ENCODE measurements at places on chromosomes 3 and 15.

DNA sequence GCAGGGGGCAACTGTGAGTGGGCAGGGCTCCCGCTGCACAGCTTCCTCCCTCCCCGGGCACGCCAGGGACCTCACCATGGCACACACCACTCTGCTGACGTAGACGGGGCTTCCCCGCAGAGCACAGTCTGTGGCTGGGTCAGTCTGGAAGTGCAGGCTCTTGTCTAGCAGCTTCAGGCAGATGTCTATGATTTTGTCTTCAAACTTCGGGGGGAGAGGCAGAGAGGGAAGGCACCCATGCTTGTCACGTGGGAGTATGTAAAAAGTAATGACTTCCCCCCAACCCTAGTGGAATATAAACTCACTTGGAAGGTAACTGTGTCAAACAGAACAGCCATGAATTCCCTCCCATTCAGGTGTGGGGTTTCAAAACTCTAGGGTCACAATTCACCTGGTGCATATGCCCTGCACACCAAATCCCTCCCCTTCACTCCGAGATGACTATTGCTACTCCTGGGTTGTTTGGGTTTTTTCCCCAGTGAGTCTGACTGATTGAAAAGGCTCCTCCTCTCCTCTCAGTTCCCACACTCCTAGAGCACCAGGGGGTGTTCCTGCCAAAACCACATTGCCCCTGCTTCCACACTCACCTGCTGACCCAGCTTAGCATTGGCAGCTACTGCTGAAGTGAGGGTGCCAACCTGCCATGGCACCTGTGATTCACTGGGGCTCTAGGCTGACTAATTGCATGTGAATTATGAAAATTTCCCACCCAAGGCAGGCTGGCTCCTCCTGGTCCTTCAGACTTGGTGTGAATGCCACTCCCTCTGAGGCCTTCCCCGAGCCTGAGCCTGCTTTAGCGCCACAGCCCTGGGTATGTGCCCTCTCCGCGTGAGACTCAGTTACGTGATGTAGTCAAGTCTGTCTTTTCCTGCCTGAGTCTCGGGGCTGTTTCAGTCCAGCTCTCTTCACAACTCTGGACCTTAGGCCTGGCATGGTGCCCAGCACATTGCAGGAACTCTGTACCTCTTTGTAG lies 13.0 kb downstream of the TGM5 start:
- H3K27ac ChIP-seq: peak overlapping the region; percentile 73
- no peaks in the 10 kb centered on the region for H3K27me3 ChIP-seq
- no peaks in the 10 kb centered on the region for H3K36me3 ChIP-seq
- peaks cover 31% of the 10 kb centered on the region for H3K4me1 ChIP-seq
- peak; percentile 32 for DNase-seq

- H3K27me3 ChIP-seq: no peaks in the 10 kb centered on the region
- no peak overlapping the region for H3K4me3 ChIP-seq
- no peak overlapping the region for H3K27ac ChIP-seq
- no peak for DNase-seq
- H3K36me3 ChIP-seq: no peaks in the 10 kb centered on the region
- no peaks in the 10 kb centered on the region for H3K4me1 ChIP-seq
Observed at GRCh38 chr3:181302960-181303359, 313.4 kb upstream of the DNAJC19 start.

DNA sequence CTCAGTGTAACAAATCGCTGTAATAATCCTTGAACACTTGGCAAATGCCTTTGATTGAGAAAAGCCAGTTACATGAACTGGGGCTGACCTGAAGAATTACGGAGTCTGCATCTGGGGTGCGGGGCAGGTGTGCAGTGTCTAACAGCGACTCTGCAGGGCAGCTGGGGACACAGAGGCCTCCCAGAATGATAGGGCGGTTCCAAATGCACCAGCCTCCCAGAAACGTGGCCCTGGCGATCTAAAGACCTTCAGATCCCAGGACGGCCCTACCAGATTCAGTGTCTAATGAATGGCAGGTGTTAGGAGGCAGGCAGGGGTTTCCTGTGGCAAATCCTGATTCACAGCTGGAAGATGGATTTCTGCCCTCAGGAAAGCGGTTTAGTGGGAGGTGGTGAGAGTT lies 100.5 kb upstream of the RGMA start:
- DNase-seq: no peak
- no peaks in the 10 kb centered on the region for H3K4me1 ChIP-seq
- H3K27ac ChIP-seq: no peak overlapping the region
- no peaks in the 10 kb centered on the region for H3K36me3 ChIP-seq
- H3K27me3 ChIP-seq: no peaks in the 10 kb centered on the region
- no peak overlapping the region for H3K4me3 ChIP-seq

DNA sequence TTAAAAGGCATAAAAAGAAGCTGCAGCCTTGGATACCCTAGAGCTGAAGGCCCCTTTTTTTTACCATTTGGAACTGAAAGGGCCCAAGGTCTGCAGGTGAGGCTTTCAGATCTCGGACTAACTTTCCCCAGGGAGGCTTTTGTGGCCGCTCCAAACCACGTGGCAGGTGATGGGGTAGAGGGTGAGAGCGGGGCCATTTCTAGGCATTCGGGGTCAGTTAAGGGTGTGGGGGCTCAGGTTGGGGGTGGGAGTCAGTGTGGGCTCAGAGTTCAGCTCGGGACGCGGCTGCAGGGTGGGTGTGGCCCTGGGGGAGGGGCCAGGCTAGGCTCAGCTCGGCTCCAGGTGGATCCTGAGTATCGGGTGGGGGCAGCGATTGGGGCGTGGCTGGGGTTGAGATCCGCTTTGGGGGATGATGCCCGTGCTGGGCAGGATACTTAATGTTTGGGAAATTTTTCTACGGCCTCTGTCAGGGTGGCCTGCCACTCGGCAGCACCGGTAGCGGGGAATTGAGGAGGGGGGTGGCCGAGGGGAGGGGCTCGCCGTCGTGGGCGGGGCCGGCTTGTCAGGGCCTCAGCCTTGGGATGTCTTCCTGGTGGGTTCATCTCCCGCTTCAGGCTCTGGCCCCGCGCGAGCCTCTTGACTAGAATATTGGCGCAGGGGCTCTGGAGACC lies 2.5 kb downstream of the KLF13 start:
- peaks cover 69% of the 10 kb centered on the region for H3K4me1 ChIP-seq
- H3K27ac ChIP-seq: peak overlapping the region; percentile 94
- H3K4me3 ChIP-seq: peak overlapping the region; percentile 88
- no peaks in the 10 kb centered on the region for H3K27me3 ChIP-seq
- H3K36me3 ChIP-seq: peaks cover 30% of the 10 kb centered on the region

DNA sequence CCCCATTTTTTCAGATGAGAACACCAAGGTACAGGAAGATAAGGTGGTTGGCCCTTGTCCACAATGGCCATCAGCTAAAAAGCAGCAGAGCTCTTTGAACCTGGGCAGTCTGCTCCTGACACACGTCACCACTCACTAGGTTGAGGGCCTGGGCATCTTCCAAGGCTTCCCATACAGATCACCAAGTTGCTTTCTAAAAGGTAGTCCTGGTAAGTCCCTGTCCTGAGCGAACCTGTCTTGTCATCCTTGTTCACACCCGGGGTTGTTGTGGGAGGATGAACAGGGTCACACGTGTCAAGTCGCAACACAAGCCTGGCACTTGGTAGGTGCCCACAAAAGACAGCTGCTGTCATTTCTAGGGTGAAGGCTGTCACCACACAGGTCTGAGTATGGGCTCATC lies 260.4 kb downstream of the EPHB1 start:
- no peak overlapping the region for H3K4me3 ChIP-seq
- H3K4me1 ChIP-seq: no peaks in the 10 kb centered on the region
- no peak for DNase-seq
- no peak overlapping the region for H3K27ac ChIP-seq

GRCh38 chr3:115330430-115330829 lies 183.3 kb upstream of the ZBTB20 start:
- H3K36me3 ChIP-seq: no peaks in the 10 kb centered on the region
- H3K4me1 ChIP-seq: no peaks in the 10 kb centered on the region
- H3K4me3 ChIP-seq: no peak overlapping the region
- H3K27ac ChIP-seq: no peak overlapping the region

Measured in activated B cell treated with CpG ODN at 0.5 μM for 24 hours (primary cell).